Thoracic aorta (tissue), 2 donors: ENCODE measurements at places on chromosomes 5 and 9. TPM values are rescaled to one million over a fixed set of nuclear protein-coding genes. Genes with fewer than 3 reads are reported as not detected.

Gene C8G
- not detected for total RNA-seq

GRCh38 chr9:137564817-137565411 is 13.2 kb downstream of the MRPL41 start:
- peaks cover 5% of the 10 kb centered on the region for H3K36me3 ChIP-seq
- no peak for DNase-seq

DNA sequence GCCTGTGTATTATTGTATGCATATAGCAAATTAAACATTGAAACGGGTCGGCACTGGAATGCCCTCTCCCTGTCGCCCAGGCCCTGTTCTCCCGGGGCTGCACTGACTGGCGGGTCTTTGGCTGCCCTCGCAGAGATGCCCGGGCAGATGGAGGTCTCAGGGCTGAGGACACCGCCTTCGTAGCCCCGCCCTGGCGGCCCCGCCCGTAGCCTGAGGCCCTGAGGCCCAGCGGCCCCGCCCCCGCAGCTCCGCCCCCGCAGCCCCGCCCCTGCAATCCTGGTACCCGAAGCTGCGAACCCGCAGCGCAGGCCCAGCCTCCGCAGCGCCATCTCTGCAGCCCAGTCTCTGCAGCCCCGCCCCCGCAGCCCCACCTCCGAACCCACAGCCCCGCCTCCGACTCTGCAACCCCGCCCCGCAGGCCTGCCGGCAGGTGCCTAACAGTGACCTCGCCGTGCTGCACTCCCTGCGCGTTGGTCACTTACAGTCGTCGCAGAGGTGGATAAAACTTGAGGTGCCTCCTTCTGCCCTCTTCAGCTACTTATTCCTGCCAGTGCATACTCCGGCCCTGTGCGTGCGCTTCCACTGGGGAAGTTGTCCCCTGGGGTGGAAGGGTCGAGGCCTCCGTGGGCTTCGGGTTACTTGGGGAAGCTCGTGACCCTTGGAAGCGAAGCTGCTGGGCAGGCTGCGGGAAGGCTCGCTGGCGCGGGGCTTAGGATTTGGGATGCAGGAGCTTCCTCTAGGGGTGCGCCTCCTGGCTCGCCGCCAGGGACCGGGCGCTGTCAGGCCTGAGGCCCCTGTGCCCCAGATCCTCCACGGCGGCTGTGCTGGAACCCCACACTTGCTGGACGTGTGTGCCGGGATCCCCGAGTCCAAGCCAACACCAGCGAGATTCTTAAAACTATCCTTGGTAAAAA is 72.3 kb downstream of the ICE1 start:
- H3K4me3 ChIP-seq = peak overlapping the region; percentile 63
- no peaks in the 10 kb centered on the region for H3K27me3 ChIP-seq
- H3K36me3 ChIP-seq = no peaks in the 10 kb centered on the region
- peak overlapping the region; percentile 17 for H3K27ac ChIP-seq

- no peak overlapping the region for H3K27ac ChIP-seq
- no peak overlapping the region for H3K4me3 ChIP-seq
- no peaks in the 10 kb centered on the region for H3K4me1 ChIP-seq
- H3K36me3 ChIP-seq = no peaks in the 10 kb centered on the region
- no peak for DNase-seq
Measured at GRCh38 chr5:87686975-87687374, 274.2 kb upstream of the CCNH start.

Gene SNCAIP
- total RNA-seq = 4.5 TPM

DNA sequence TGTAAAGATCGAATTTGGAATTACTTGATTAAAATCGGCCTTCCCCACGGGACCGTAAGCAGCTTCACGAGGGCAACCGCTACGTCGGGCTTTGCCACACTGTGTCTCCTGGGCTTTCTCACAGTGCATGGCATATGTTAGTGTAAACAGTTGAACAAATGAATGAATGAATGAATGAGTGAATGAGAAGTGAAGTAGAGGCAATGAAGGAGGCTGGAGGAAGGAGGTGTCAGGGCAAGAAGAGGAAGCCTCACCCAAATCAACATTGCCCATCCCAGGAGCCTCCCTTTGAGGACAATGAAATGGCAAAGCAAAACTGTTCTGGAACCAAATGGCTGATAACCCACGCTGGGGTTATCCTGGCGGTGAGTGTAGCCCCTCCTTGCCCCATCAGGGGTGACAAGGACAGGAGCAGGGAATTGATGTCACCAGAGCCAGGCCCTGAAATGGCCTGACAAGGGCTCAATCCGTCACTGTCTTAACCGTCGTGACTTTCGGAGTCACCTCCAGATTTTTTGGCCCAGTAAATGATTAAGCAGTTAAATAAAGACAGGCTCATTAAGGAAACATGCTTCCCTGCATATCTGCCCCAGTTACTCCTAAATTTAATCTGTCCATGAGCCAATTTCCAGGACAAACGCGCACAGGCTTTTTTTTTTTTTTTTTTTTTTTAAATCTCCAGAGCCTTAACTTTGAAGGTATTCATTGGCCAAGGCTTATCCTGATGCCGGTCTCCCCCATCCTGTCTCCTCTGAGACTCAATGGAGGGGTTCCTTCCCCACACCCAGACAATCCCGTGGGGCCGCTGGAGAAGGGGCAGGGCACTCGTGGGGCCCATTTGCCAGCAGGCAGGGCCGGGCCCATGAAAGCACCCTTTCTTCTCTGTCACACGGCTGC is 88.4 kb upstream of the BOD1 start:
- no peak overlapping the region for H3K27ac ChIP-seq
- peaks cover 13% of the 10 kb centered on the region for H3K4me1 ChIP-seq
- no peaks in the 10 kb centered on the region for H3K36me3 ChIP-seq
- H3K27me3 ChIP-seq = no peaks in the 10 kb centered on the region
- H3K4me3 ChIP-seq = no peak overlapping the region

DNA sequence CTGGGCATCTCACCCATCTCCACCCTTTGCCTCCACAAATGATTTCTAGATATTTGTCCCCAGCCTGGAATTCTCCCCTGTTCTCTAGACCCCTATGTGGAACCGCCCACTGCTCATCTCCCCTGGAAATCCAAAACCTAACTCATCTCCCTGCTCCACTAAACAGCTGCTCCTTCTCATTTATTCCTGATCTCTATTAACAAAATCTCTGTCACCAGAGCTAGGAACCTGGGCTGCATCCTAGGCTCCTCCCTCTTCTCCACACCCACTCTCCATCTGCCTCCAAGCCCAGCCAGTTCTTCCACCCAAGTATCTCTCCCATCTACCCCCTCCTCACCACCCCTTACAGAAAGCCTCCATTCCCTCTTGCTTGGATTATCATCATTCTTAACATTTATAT is 24.0 kb upstream of the SYNPO start:
- H3K4me3 ChIP-seq = no peak overlapping the region
- no peaks in the 10 kb centered on the region for H3K36me3 ChIP-seq
- peaks cover 75% of the 10 kb centered on the region for H3K4me1 ChIP-seq
- no peak for DNase-seq

- no peaks in the 10 kb centered on the region for H3K27me3 ChIP-seq
- DNase-seq = no peak
- no peaks in the 10 kb centered on the region for H3K4me1 ChIP-seq
Measured at GRCh38 chr9:114271556-114272510, 51.1 kb upstream of the ORM1 start.

DNA sequence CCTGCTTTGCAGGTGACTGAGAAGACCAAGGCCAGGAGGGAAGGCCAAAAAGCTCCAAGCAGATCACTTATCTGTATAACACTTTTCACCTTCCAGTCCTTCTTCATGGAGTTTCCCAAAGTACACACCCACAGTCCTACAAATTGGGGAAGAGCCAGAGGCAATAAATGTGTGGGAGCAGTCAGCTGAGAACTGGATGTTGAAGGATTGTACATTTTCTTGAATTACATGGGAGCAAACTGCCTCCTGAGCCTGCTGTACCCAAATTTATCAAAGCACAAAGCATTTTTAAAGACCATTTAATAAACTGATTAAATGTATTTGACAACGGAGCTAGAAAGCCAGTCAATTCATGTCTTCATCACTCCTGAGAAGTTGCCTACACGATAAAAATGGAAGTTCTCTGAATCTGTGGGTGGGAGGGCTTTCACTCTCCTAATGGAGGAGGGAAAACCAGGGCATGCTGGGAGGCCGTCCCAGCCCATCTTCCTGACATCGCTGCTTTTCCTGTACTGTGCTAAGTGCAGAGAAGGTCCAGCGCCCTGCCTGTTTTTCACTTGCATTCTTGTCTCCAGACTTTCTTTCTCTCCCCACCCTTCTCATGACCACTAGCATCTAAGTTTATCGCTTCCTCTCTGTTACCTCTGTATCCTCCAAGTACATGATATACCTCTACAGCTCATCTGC is 79.0 kb downstream of the KCNIP1 start:
- H3K4me1 ChIP-seq = no peaks in the 10 kb centered on the region
- H3K36me3 ChIP-seq = no peaks in the 10 kb centered on the region
- no peaks in the 10 kb centered on the region for H3K27me3 ChIP-seq
- DNase-seq = no peak
- H3K27ac ChIP-seq = no peak overlapping the region

- no peaks in the 10 kb centered on the region for H3K4me1 ChIP-seq
- no peak overlapping the region for H3K27ac ChIP-seq
- H3K36me3 ChIP-seq = no peaks in the 10 kb centered on the region
- H3K4me3 ChIP-seq = no peak overlapping the region
- H3K27me3 ChIP-seq = no peaks in the 10 kb centered on the region
Measured at GRCh38 chr5:114412510-114413171, 50.8 kb downstream of the KCNN2 start.

GRCh38 chr5:135601466-135601865 is 22.7 kb upstream of the CXCL14 start:
- H3K4me1 ChIP-seq = no peaks in the 10 kb centered on the region
- no peak for DNase-seq
- no peak overlapping the region for H3K4me3 ChIP-seq
- no peaks in the 10 kb centered on the region for H3K27me3 ChIP-seq
- no peaks in the 10 kb centered on the region for H3K36me3 ChIP-seq

- H3K4me1 ChIP-seq = peaks cover 6% of the 10 kb centered on the region
- H3K36me3 ChIP-seq = no peaks in the 10 kb centered on the region
- no peak for DNase-seq
Measured at GRCh38 chr5:65828022-65828896, 98.1 kb upstream of the ERBIN start.

- DNase-seq = no peak
- peaks cover 17% of the 10 kb centered on the region for H3K4me1 ChIP-seq
- no peaks in the 10 kb centered on the region for H3K27me3 ChIP-seq
- no peak overlapping the region for H3K27ac ChIP-seq
Measured at GRCh38 chr5:37715361-37715760, 124.5 kb downstream of the GDNF start.

- DNase-seq = no peak
- H3K27ac ChIP-seq = no peak overlapping the region
- H3K27me3 ChIP-seq = no peaks in the 10 kb centered on the region
- H3K4me1 ChIP-seq = no peaks in the 10 kb centered on the region
- no peaks in the 10 kb centered on the region for H3K36me3 ChIP-seq
Measured at GRCh38 chr5:27015758-27016157, 22.6 kb downstream of the CDH9 start.

DNA sequence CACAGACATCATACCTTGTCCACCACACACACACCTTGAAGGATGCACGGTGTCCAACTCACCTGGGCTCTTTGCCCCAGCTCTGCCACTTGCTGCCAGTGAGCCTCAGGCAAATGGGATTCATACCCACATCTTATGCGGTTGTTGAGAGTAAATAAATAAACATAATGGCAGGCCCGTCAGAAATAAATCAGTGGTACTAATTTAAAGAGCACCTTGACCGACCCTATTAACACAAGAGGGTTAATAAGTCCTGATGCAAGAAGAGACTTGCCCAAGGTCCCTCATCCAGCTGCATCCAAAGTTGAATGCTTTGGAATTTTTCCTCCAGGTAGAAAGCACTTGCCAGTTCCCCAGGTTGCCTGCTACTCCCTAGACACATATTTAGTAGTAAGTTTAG is 11.6 kb upstream of the AKNA start:
- no peaks in the 10 kb centered on the region for H3K27me3 ChIP-seq
- DNase-seq = no peak
- no peaks in the 10 kb centered on the region for H3K36me3 ChIP-seq
- H3K4me3 ChIP-seq = no peak overlapping the region

DNA sequence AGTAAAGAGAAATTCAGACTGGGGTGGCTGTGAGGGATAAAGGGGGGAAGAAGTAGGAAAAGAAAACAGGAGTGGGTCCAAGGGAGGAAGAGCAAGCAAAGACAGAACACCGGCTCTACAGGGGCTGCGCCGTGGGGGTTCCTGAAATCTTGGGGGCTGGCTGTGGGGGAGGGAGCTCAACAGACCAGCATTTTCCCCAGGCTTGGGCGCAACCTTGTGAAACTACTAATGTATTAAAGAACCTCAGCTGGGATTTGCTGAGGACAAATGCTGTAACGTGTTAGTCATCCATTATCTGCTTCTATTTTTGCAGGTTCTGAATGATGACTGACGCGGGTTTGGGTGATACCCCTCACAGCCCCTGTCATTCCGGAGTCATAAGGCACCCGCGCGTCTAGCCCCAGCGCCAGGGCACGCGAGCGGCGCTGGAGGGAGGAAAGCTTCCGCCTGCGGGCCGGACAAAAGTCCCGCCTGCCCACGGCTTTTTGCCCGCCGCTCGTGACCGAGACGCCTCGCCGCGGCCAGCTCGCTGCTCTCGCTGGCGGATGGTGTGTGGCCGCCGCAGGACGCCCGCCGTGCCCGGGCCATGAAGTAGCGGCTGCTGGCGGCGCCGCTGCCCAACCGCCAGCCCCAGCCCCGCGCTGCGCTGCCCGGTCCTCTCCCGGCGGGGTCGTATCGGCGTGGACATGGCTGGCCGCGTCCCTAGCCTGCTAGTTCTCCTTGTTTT is 110.6 kb downstream of the PAM start:
- H3K27me3 ChIP-seq = no peaks in the 10 kb centered on the region
- peaks cover 51% of the 10 kb centered on the region for H3K4me1 ChIP-seq
- H3K36me3 ChIP-seq = no peaks in the 10 kb centered on the region
- H3K4me3 ChIP-seq = peak overlapping the region; percentile 88

- no peak overlapping the region for H3K27ac ChIP-seq
- no peaks in the 10 kb centered on the region for H3K36me3 ChIP-seq
- peaks cover 22% of the 10 kb centered on the region for H3K27me3 ChIP-seq
- H3K4me3 ChIP-seq = peak overlapping the region; percentile 23
Measured at GRCh38 chr5:181173420-181174342, 26.3 kb downstream of the OR2V2 start.

DNA sequence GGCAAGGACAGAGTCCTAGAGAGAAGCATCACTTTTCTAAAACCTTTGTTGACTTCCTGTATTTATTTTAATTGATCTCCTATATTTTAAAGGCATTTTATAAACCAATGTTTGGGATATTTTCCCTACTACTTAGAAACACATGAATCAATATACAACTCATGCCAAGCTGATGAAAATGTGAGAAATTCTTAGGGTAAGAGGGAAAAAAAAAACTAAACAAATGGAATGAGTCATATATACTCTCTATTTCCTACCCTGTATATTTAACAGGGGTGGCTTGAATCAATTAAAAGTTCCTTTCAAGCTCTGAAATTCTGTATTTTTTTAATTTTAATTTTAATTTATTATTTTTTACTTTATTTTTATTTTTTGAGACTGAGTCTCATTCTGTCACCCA is 19.6 kb downstream of the BAAT start:
- H3K4me3 ChIP-seq = no peak overlapping the region
- H3K27me3 ChIP-seq = no peaks in the 10 kb centered on the region
- DNase-seq = no peak
- no peak overlapping the region for H3K27ac ChIP-seq
- no peaks in the 10 kb centered on the region for H3K4me1 ChIP-seq

Gene CDKN2B-AS1
- not detected for total RNA-seq

Gene ZNF189
- 28.2 TPM for total RNA-seq
